ENCODE measurements at places on chromosomes 12 and 14. TPM values are rescaled to one million over a fixed set of nuclear protein-coding genes. Genes with fewer than 3 reads are reported as not detected.
A peak's percentile ranks its signal among the peaks of the same experiment; 100 is the strongest.

GRCh38 chr12:55725556-55725955 lies 3.3 kb downstream of the CD63 start:
- DNase-seq, result no peak

DNA sequence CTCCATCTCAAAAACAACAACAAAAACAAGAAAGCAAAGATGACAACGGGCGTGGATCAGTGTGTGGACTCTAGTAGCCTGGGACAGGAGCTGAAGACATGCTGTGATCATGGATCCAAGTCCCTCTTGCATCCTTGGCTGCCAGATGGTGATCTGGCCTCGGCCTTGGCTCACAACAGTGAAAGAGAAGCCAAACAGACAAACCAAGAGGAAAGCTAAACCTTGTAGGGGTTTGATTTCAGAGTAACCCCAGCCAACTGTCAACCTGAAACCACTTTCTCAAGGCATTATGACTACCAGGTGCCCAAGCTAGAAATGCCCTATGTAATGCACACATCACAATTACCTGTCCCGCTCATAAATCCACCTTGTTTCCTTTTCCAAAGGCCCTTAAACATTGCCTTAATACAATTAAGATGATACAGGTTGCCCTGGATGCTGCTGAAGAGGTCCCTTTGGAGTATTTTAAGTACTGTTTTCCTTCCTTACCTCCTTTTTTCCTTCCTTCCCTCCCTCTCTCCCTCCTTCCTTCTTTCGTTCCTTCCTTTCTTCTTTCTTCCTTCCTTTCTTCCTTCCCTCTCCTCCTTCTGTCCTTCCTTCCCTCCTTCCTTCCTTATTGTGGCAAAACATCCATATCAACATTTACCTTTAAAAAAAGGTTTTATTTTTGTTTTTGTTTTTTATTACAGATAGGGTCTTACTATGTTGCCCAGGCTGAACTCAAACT lies 41.4 kb upstream of the NINJ2 start:
- DNase-seq, result no peak

DNA sequence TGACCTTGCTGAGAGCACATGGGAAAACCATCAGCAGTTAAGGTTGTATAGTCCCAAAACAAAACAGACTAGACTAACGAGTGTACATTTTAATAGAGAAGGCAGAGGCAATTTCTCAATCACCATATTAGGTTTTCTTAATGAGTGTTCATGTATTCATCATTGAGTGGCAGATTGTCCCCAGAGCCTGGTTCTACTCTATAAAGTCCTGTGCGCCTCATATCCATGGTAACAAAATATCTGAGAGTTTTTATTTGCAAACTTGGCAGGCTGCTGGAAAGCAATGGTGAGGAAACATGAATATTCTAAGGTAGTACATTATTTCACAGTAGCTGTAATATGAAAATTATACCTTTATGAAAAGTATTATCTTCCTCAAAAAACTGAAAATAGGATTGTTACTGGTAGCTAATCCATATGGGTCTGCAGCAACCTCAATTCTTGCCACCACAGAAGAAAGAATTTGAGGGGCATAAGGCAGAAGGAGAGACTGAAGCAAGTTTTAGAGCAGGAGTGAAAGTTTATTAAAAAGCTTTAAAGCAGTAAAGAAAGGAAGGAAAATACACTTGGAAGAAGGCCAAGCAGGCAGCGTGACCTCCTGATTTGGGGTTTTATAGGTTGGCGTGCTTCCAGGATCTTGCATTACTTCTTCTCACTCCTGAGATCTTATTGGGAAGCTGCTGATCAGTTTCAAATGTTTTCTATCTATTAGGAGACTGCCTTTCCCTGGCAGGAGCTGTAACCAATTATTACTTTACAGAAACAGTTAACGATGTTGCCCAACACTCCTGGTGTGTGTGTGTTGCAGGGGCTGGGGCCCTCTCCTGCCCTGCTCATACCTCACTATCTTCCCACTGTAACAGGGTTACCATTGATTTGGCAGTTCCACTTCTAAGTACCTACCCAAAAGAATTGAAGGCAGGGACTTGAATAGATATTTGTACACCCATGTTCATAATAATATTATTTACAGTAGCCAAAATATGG lies 154.0 kb upstream of the NUDT4 start:
- no peak for DNase-seq

DNA sequence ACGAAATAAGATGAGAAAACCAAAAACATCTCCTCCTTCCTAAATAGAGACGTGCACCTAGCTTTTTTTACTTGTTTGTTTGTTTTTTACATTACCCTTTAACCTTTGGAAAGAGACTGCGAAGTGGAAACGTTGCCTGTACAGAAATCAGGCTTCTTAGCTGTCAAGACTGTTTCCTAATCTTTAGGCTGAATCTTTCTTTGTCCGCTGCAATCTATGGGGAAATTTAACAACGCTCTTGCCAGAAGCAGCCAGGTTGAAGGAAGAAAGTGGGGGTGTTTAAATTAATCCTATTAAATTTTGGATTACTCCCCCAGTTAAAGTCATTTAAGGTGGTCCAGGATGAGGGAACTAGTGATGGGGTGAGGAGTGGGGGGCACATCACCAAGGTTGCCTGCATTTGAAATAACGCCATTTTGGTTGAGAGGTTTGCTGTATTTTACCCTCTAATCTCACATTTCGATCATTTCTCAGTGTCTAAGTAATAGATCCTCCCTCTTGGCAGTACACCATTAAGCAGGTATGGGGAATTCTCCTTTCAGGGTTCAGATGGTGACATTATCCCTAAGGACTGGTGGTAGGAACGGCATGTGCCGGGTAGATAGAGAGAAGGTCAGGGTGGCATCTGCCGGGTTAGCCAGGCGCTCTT lies 2.6 kb downstream of the FLRT2 start:
- no peak for DNase-seq

DNA sequence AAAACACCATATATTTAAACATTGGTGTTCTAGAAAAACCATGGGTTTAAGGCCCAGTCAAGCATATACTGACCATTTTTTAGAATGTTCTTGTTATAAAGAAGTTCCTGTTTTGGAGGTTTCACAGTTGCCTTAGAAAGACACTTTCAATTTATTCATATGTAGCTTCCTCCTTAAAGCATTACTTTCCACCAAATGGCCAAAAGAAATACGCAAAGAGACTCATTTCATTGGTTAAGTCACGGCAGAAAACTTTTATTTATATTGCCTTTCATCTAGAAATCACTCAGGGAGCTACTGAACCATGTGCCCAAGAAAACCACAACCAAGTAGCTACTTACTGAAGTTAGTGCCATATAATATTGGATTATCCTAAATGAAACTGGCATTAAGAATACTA lies 40.0 kb downstream of the MYBPC1 start:
- no peak for DNase-seq

DNA sequence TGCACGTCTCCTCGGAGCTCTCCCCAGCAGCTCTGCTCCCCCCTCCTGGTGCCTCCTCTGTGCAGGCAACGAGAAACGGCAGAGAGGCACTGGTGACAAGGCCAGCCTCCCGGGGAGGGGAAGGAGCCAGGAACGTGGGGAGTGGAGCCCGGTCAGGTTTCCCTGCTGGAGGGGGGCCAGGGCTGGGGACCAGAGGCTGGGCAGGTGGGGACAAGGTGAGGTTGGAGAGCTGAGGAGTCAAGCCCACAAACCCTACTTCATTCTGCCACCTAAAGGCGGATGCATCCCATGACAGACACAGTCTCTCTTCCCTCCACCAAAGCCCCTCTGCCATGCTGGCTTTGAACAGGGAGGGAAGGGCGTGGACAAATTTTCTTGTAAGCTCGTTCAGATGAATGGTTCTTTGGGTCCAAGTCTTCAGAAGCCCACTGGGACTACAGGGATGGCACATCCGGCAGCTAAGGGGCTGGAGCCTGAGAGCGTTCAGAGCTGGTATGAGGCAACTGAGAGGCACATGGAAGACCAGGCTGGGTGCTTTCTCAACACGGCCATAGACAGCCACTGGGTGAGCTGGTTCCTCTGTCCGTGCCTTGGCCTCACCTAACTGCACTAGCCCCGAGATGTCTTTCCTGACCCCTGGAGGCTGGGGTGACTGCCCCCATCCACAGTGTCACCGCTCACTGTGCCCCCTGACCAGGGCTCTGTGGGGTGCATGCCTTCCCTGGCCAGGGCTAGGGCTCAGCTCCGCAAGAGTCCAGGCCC lies 105.9 kb downstream of the RBM19 start:
- no peak for DNase-seq

DNA sequence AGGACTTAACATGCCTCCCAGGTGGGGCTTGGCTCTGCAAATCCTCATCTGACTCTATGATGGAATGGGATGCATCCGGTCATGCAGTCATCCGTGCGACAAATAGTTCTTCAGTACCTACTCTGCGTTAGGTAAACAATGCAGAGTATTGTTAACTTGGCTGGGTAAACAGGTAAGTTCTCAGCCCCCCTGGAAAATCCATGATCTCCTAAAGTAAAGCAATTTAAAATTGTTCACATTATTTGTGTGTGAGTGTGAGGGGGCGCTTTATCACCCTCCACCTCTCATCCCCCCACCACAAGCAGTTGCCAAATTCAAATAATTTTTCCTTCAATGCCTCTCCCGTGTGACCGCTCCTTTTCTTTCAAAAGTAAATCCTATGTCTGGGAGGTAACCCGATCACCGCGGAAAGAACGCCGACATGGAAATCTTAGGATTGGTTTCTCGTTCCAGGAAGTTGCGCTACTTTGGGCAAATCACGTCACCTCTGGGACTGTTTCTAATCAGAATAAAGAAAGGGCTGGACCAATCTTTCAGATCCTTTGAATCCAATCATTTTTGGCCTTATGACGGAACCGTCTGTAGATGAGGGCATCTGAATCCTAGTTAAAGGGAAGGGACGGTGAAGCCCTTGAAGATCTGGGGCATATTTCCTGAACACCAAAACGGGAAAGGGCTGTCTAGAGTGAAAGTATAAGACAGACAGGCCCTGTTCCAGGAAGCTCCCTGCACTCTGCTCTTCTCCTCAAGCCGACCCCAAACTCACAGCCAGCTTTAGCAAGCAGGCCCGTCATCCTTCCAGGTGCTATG lies 44.0 kb upstream of the SINHCAF start:
- DNase-seq, result peak; percentile 63

GRCh38 chr12:50053583-50053982 lies 3.8 kb upstream of the ASIC1 start:
- DNase-seq, result no peak

DNA sequence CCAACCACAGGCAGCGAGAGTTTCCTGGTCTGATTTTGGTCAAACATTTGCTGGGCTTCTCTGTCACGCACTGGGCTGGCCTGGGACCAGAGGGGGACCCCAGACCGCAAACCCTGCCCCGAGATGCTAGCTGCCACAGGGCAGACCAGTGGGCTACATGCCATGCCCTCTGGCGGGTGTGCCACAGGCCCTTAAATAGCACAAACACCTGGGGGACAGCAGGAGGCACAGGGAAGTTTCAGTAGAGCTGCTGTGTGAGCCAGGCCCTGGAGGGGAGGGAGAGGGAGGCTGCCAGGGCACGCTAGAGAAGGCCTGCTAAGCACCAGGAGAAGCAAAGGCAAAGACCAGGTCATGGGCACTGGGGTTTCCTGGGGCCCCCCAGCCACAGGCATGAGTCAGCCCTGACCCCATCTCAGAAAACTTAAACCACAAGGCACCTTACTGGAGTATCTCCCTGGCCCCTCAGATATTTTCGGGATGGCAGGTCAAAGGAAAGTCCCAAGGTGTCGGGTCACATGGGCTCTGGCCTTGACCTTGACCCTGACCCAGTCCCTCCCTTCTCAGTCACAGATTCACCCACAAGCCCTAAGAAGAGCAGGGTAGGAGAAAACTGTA lies 29.2 kb downstream of the ITPK1 start:
- DNase-seq, result no peak

- DNase-seq, result no peak
Observed at GRCh38 chr12:45827974-45828373, 98.5 kb downstream of the ARID2 start.

GRCh38 chr14:104805326-104805678 lies 4.4 kb downstream of the ZBTB42 start:
- DNase-seq, result peak; percentile 57

DNA sequence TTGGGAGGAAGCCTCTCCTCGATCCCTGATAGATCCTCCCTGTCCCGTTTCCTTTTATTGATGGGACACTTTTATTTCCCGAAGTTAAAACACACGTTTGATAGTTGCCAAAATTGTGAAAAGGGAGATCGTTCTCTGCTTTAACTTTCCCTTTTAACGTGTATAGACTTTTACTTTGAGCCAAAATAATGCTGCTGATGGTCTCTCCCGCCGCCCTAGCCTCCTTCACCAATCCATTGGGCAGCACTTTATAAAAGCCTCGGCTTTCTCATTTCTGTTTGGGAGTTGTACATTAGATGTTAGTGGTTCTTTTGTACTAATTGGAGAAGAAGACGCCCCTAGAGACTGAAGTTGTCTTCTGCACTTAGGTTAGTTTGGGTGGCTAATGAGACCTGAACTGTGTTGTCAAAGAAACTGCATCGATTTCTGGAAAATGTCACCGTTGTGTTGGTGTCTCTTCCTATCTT lies 1.4 kb downstream of the TMTC2 start:
- DNase-seq, result no peak

The KCNH3 gene
- total RNA-seq, result 0.44 TPM

The TGM1 gene
- total RNA-seq, result 5.5 TPM

The KCNK13 gene
- total RNA-seq, result 2.4 TPM

The ENDOU gene
- total RNA-seq, result 0.68 TPM

The SLCO1C1 gene
- 2.0 TPM for total RNA-seq

The KCNA5 gene
- total RNA-seq, result 70.3 TPM

Measured in left cardiac atrium (tissue), 4 donors.